Activated naive CD8-positive, alpha-beta T cell treated with anti-CD3 and anti-CD28 coated beads, Interleukin-2, amount 50 U/mL, for 16 hours (primary cell): ENCODE measurements at places on chromosomes 2 and 18.
A peak's percentile ranks its signal among the peaks of the same experiment; 100 is the strongest.

GRCh38 chr2:165700531-165700930 is 93.5 kb downstream of the GALNT3 start:
- DNase-seq, result no peak

GRCh38 chr2:158099716-158100115 is 2.0 kb upstream of the UPP2 start:
- no peak for DNase-seq

GRCh38 chr2:9221223-9221622 is 14.6 kb downstream of the ASAP2 start:
- no peak for DNase-seq

DNA sequence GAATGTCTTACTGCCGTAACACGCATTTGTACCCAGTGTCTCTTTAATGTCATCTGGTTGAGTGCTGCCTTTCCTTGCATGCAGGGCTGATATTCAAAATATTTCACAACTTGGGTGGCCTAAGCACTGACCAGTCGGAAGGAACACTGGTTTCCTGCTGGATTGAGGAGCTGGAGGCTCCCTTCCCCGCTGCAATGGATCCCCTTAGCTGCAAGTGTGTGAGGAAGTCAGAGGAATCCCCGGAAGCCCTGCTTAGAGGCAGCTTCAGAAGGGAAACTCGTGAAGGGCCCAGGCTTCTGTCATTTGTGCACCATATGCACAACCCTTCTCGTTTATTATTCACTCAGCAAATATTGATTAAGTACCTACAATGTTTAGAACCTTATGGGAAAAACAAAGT is 33.2 kb upstream of the SP3 start:
- no peak for DNase-seq

GRCh38 chr2:44275927-44276303 is 635 bp downstream of the SLC3A1 start:
- no peak for DNase-seq

- no peak for DNase-seq
These were observed 214.3 kb upstream of the APCDD1 start for GRCh38 chr18:10239991-10240634.

DNA sequence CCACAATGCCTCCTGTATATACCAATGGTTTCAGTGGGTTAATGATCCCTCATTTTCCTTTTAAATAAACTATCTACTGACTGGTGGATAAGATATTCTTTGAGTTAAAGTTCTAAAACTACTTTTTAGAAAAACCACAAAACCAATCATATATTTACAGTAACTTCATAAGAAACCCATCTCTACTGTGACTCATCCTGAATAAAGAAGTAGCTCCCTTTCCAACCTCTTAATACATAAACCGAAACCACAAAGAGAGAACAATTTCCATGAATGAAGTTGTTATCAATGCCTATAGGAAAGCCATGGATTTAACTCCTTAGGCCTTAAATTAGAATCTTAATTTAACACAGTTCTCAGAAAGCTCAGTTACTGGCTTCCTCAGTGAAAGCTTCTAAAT is 227.0 kb upstream of the SMAD7 start:
- no peak for DNase-seq

DNA sequence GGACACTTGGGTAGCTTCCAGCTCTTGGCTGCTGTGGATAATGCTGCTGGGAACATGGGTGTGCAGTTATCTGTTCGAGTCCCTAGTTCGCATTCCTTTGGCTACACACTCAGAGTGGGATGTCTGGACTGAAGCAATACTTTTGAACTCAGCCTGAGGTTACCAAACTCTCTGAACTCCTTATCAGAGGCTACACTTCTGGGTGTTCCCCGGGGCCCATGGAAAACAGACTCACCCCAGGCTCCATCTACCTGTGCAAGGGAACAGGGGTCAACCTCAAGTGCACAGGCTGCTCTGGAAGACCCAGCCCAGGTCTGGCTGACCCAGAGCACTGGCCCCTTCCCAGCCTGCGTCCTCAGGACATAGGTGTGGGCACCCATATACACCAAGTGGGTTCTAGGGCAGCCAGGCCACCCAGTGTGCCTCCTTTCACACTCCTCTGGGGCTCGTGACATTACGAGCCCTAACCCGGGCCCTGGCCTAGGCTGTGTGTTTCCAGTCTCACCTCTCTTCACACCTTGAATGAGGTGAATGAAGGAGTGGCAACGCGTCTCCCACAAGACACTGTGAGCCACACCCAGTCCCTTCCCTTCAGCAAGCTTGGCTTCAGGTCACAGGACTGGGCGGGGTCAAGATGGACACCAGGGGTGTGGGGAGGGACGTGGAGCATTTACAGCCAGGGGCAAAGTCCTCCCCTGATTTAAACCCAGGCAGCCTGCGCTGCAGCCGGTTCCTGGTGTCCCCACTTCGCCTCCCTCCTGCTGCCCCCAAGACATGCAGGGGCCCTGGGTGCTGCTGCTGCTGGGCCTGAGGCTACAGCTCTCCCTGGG is at the start of gene ALPI:
Gene ALPI (plus strand): TSS at position 728 of the 830 bp plus-strand sequence. CDS start 47 bp downstream, at position 775.
- no peak for DNase-seq

- DNase-seq, result no peak
These were observed 69.1 kb downstream of the IRS1 start for GRCh38 chr2:226730481-226730880.

GRCh38 chr2:38947241-38948239 is 57.9 kb downstream of the ARHGEF33 start:
- DNase-seq, result peak; percentile 27

DNA sequence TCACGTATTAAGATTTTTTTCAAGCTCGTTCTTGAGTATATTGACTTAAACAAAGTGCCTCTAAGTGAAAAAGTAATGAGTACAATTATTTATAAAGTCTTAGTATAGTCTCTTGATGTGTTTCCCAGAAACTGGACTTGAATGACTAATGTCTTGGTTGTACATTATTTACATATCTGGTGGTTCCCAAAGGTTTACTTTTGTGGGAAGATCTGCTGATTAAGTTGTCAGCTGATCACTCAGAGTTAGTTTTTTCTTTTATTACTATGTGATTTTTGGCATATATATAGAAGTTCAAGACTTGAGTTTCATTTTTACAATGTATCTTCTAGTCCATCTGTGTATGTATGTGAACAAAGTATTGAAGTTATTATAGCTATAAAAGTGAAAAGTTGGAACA is 29.5 kb downstream of the RNF144A start:
- no peak for DNase-seq

GRCh38 chr2:39490586-39490985 is 53.5 kb upstream of the MAP4K3 start:
- DNase-seq, result no peak

DNA sequence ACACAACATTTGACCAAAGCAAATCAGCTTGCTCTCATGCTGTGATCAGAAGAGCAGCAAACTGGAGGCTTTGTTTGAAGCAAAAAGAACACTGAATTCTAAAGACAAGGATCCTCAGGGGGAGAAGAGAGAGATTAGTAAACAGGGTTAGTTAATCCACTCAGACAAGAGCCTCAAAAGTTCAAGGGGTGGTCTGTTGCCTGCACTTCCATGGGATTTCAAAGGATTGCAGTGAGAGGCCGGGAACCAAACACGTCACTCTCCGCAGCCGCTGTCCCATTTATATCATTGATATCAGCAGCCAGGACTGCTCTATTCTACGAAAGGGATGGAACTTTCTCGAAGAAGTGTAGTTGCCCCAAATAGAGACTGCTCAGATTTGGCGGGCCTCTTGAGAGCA is 97.8 kb upstream of the SP3 start:
- DNase-seq, result no peak

GRCh38 chr2:11379558-11379957 is 35.1 kb upstream of the ROCK2 start:
- no peak for DNase-seq

GRCh38 chr2:149828520-149829210 is 241.1 kb upstream of the MMADHC start:
- DNase-seq, result no peak

GRCh38 chr2:23399674-23400261 is 14.8 kb downstream of the KLHL29 start:
- no peak for DNase-seq

GRCh38 chr2:145635706-145636427 is 1115.9 kb upstream of the ZEB2 start:
- no peak for DNase-seq

DNA sequence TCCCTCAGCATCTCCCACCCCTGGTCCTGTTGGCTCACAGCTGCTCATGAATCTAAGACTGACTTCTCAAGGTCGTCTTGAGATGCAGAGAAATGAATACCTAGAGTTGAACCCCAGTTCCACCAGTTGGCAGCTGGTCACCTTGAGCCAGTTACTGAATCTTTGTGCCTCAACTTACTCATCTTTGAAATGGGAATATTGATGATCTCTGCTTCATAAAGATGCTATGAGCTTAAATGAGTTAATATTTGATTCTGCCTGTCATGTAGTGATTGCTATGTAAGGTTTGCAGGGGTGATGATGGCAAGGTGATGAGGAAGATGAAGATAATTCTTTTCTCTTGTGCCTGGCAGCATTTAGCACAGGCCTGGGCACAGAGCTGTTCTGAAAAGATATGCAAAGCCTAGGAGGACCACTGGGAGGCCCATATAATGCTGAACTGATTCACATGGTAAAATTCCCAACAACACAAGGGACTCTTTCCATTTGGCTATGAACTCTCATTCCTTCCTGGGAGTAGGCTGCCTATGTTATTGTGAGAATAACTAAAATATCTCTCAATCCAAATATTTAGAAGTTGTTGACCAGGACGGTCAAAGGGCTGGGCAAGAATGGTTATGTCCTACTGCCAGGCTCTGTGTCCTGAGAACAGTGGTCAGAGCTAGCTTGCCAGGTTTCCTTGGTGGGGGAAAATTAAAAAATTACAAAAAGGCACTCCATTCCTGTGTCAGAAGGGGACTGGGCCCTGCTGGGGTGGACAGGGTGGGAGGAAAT is 70.9 kb downstream of the APOB start:
- no peak for DNase-seq

DNA sequence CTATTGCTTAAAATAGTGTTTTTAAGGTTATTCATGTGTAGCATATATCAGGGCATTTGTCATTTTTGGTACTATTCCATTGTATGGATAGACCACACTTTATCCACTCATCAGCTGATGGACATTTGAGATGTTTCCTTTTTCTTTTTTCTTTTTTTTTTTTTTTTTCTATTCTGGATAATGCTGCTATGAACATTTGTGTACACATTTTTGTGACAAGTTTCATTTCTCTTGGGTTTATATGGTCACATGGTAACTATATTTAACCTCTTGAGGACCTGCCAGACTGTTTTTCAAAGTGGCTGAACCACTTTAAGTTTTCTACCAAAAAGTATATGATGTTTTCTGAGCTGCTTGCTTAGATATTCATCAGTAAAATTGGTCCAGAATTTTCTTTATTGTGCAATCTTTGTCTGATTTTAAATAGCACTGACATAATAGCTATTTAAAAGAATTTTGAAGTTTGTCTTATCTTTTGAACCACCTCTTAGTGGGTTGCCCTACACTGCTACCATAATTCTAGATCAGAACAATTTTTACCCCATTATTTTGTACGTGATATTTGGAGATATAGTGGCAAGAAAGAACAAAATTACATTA is 219.4 kb upstream of the SIX3 start:
- no peak for DNase-seq
